ENCODE measurements at places on chromosomes 12 and 14.

- DNase-seq, result no peak
These were observed 30.9 kb downstream of the NT5DC3 start for GRCh38 chr12:103810111-103810510.

GRCh38 chr14:53908416-53908815, 48.2 kb downstream of the BMP4 start:
- no peak for DNase-seq

GRCh38 chr14:104373055-104373854, 206.3 kb upstream of the C14orf180 start:
- DNase-seq, result no peak

DNA sequence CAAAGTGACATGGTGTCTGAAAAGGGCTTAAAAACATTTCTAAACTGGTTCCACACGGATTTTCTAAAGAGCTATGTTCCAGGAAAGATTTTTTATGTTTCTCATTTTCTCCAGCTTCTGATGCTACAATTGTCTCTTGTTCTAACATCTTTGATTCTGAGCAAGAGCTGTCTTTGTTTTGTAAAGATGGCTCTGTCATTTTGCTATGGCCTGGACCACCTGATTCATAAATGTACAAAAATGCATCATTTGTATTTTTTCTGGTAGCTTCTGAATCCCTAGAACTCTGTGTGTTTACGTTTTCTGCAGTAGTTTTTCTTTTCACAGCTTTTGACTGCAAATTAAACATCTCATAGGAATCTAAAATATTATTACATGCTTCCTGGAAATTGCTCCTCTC, 3.2 kb downstream of the MLH3 start:
- no peak for DNase-seq

DNA sequence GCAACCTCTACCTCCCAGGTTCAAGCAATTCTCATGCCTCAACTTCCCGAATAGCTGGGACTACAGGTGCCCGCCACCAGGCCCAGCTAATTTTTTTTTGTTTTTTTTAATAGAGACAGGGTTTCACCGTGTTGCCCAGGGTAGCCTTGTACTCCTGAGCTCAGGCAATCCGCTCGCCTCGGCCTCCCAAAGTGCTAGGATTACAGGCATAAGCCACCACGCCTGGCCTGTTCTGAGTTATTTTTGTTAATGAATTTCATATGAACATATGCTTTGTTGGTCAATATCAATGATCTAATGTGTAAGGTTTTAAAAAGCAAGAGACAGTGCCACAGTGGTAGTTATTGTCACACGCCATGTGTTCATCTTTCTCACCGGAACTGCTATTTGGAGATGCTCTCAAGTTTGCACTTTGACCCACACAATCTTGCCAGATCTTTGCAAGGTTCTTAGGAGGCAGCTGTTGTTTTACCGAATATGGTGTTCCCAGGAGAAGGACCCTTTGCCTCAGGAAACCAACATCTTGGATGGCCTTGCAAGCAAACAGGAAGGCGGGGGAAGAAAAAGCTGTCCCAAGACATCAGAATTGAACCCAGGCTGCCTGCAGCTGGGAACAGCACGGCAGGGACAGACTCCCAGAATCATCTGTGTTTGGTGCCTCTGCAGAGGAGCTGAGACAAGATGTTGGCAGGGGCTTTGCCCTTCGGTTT, 30.0 kb downstream of the GALNT16 start:
- no peak for DNase-seq

GRCh38 chr14:103401223-103402214, 16.3 kb downstream of the MARK3 start:
- DNase-seq, result no peak

DNA sequence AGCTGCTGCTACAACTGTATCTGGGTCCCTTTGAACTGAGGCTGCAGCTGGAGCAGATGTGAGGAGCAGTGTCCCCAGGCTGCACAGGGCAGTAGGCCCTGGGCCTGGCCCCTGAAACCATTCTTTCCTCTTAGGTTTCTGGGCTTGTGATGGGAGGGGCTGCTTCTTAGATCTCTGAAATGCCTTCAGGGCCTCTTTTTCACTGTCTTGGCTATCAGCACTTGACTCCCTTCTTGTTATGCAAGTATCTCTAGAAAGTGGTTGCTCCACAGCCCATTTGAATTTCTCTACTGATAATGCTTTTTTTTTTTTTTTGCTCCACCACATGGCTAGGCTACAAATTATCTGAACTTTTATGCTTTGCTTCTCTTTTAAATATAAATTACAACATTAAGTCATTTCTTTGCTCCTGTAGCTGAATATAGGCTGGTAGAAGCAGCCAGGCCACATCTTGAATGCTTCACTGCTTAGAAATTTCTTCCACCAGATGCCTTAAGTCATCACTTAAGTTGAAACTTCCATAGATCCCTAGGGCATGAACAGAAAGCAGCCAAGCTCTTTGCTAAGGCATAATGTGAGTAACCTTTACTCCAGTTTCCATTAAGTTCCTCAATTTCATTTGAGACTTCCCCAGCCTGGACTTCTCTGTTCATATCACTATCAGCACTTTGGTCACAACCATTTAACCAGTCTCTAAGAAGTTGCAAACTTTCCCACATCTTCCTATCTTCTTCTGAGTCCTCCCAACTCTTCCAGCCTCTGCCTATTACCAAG, 41.1 kb downstream of the ACSM4 start:
- DNase-seq, result no peak

DNA sequence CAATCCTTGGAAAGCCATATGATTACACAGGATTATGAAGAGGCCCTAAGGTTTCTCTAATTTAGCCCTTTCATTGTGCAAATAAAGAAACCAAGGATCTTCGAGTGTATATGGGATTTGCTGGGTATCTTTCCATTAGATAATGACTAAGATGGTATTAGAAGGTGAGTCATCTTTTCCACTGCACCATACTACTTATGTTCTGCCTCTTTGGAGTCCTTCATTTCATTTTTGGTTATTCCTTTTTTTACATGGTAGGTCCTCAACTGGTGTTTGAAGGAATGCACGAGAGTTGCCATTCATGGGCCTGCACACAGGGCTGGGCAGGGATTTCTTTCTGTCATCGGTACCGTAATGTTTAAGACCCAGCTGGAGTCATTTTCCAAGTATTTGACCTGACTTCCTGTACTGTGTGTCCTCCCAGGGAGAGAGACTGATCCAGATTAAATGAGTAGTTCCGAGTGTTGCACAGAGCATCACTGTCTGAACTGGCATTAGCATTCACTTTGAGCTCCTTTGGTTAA, 85.7 kb downstream of the BORCS5 start:
- peak; percentile 26 for DNase-seq

- no peak for DNase-seq
These were observed at the start of gene PRICKLE1 for GRCh38 chr12:42589465-42590329. Gene PRICKLE1, minus strand, starts transcription at chr12:42589746. Its CDS starts 117,230 bp downstream, at chr12:42472516.

All from smooth muscle cell of the brain vasculature (primary cell).